ENCODE measurements at places on chromosomes 11 and 22.

DNA sequence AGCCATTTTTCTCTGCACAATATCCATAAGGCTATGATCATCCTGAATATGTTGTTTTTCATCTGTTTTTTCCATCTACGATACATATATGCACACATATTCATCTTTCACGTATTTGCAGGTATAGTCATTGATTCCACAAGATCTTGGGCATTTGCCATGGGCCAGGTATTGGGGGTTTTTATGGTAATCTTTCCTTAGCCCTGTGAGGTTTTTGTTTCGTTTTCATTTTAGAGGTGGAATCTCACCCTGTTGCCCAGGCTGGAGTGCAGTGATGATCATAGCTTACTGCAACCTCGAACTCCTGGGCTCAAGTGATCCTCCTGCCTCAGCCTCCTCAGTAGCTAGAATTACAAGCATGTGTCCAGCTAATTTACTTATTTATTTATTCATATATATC is 20.0 kb downstream of the CD6 start:
- no peak for DNase-seq

GRCh38 chr11:35836205-35836604 is 107.7 kb upstream of the LDLRAD3 start:
- no peak for DNase-seq

DNA sequence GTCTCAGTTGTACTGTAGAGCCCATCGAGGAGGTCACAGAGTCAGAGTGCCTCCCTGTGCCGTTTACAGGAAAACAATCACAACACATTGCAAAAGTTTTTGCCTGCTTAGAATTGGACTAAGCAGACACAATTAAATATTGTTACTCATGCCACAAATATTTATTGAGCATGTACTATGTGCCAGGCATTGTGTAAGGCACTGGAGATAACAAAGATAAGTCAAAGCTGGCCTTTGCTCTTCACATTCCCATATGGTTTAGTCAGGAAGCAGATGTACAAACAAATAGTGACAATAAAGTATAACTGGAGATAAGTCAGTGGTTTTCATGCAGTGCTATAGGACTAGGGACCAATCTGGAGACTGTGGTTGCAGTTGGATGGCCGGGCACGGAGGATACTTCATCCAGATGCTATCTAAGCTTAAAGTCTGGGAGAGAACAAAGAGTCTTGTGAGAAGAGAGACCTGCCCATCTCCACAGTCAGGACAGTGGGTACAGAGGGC is 550.7 kb downstream of the INSC start:
- DNase-seq, result no peak

GRCh38 chr11:133204158-133204557 is 328.1 kb downstream of the OPCML start:
- no peak for DNase-seq

- DNase-seq, result no peak
These were observed 30.5 kb upstream of the CYP2D6 start for GRCh38 chr22:42160830-42161696.

DNA sequence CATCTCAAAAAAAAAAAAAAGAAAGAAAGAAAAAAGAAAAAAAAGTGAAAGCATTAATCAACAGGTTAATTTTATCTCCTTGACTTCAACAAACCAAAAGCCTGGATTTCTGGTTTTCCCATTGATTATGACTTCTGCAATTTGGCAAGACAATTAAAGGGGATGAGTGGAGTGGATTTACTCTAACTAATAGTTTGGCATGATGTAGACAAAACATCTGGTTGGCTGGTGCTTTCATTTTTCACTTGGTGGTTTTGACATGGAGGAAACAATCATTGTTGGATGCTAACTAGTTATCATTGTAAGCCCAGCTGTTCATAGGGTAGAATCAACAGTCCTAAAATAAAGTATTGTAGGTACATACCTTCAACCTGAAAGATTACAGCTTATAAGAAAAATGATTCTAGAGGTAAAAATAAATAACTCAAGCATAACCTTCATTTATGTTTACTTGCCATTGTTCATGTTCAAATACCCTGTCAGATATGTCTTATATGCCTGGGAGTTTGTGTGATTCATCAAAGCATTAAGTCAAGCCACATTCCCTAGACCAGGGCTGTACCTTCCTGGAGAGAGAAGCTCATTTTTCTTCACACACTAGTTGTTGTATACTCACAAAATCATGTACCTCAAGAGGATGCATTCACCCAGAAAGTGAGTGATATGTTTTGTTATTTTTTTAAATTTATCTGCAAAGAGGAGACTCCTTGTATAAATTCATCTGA is 15.1 kb downstream of the FIBIN start:
- DNase-seq, result no peak

- DNase-seq, result no peak
These were observed 10.1 kb downstream of the PKNOX2 start for GRCh38 chr11:125174686-125175085.

DNA sequence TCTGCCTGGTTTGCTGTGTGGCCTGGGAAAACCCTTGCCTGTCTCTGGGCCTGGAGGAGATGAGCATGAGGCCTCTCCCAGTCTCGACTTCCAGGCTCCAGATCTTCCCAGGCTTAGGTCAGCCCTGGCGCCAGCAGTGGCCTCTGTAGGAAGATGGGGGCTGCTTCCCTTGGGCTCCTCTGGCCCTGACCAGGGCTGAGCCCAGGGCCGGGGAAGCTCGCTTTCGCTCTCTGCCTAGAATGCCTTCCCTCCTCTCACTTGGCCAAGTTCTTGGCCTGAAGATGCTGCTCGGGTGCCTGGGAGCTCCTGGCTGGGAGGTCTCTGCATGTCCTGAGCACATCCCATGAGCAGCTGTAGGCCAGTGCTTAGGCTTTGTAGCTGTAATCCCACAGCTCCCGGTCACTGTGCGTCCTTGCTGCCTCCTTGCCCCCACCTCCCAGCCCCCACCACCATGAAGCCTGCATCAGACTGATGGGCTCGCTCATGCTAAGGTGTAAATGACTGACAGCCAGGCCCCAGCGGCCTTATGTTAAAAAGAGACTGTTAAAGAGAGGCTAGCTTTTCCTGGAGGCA is 25.5 kb downstream of the SHISAL1 start:
- no peak for DNase-seq

DNA sequence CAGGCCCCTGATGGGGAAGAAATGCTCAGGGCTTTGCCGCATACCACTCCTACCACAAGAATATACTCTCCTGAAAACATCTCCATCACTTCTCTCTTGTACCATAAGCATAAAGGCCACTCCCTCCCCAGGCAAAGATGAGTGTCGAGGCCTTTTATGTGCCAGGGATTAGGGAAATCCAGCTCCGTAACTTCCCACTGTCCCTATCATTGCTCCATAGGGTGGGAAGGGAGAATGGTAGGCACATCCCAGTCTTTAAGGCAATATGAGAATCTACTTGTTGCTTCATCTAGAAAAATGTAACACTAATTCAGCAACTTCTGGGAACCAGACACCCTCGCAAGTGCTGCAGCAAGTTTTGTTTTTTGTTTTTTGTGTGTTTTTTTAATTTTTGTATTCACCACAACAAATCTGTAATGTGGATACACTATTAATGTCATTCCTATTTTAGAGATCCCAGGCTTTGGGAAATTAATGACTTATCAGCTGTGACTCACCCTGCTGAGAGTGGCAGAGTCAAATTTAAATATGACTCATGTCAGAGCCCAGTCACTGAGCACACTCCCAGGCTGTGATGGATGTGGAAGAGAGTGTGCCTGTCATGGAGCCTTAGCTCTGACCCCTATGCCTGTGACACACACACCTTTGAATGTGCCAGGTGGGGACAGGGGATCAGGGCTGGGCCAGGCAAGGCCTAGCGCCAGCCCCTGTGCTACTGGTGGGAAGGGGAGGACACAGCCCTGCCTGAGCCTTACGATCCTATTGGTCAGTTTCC is 23.4 kb downstream of the PANX1 start:
- DNase-seq, result no peak

GRCh38 chr11:130937051-130937450 is 20.8 kb upstream of the SNX19 start:
- no peak for DNase-seq

DNA sequence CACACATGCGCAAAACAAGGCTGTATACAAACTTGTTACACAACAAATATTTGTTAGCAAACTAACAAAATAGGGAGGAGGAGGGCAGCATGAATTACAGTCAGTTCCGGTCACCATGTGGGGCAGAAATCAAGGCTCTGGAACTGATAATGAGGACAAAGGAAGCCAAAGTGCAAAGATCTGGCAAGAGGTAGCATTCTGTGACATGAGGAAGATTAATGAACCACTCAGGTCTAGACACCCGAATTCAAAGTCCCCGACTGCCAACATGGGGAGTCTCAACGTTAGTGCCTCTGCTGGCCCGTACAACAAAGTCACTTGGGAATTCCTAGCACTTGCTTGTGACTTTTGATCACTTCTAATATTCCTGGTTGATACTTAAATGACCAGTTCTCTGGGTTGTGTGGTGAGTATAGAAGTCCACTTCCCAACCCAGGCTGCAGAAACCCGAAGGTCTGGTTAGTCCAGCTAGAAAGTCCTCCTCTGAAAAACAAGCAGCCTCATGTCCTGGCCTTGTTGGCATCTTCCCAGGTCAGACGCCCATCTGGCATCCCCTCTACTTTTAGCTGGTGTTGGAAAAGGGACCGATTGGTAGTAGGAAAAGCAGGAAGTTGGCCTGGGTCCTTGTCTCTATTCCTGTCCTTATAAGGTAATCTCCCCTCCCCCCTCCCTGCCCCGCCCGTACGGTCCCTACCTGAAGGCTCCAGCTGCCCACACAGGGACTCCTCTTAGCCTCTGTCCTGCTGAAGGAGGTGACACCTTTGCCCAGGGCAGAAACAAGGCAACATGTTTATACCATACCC is 1.6 kb downstream of the SUN2 start:
- DNase-seq, result no peak

DNA sequence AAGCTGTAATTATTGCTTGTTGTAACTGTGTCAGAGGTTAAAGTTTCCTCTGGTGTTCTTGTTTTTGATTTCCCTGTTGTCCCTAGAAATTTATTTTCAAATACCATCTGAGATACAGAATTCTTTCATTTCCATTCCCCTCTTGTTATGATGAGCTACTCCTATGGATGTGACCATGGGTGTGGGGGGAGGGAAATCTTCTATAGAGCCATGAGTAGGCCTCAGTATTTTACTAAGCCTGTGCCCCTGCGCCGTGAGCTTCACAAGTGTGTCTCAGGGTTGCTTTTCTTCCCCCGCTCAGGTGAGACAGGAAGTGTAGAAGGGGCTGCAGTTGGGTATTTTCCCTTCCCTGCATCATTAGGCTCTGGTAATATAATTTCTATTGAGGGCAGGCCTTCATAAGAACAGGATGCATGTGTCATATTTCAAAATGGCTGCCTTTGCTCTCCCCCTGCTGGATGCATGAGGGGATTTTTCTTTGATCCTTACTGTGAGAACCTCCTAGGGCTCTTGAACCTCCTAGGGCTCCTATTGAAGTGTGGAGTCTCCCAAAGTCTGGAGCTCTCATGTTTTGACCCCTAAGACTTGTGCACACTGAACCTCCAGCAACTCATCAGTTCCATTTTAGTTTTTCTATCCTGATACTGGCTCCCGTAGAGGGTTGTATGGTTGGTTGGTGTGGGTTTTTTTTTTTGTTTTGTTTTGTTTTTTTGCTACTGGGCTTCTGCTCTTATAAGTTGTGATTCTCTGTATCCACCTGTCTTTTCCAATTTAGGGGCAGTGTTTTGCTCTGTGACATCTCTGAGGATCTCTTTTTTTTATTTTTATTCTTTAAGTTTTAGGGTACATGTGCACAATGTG is 658.2 kb downstream of the NTM start:
- no peak for DNase-seq

- DNase-seq, result no peak
These were observed 51.7 kb upstream of the FTH1 start for GRCh38 chr11:62018981-62019664.

DNA sequence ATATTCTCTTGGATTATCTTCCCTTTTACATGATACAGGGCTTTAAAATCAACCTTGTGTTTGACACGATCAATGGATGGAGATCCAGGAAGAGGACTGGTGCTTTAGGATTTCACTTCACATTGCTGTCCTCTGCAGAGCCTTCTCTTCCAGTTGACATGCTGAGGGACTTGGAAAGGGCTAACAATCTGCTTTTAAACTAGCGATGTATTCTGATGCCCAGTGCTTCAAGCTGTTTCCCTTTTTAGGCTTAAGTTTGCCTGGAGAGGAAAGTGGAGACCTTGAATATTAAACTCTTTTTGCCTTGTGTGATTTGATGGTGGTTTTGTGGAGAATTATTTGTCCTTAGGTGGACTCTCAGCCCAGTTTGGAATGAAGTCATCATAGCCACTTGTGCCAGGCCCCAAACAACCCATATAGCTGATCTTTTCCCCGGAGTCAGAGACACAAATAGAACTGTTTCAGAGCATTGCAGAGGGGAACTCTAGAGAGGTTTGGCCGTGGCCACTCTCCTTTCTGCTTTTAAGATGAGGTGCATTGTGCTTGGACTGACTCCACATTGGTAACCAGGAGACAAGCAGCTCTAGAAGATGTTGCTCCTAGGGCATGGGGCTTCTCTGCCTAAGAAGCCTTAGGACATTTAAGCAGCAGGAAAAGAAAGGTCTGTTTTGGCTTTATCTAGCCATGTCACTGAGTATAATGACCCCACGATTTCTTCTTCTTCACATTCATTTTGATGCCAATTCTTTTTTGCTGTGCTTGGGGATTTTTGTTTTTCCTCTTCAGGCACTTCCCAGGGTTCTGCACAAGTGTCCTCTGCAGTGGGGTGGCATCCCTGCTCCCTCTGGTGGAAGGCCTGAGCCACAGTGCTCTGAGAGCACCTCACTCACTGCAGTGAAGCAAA is 152.8 kb downstream of the NCAM1 start:
- no peak for DNase-seq

- no peak for DNase-seq
These were observed 26.9 kb upstream of the OR8G1 start for GRCh38 chr11:124214027-124214426.

- DNase-seq, result no peak
These were observed 74.5 kb upstream of the ARFGAP3 start for GRCh38 chr22:42931421-42932196.

DNA sequence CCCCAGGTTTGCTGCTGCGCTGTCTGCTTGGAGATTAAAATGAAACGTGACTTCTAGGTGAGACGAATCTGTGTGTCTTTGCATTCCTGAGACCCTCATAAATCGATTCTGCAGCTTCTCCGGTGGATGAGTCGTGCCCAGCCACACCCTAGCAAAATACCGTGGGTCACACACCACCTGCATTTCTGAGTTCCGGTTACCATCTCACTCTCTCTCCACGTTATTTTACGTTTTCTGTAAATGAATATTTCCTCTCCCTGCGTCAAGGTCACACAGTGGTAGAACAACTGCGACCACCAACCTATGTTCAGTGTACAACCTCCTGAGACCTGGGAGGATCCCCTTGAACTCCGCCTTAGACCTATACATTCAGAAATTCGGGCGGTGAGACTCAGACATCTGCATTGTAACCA is 1.1 kb downstream of the YWHAH start:
- DNase-seq, result no peak

GRCh38 chr11:37704791-37705190 is 1106.8 kb upstream of the RAG2 start:
- no peak for DNase-seq

DNA sequence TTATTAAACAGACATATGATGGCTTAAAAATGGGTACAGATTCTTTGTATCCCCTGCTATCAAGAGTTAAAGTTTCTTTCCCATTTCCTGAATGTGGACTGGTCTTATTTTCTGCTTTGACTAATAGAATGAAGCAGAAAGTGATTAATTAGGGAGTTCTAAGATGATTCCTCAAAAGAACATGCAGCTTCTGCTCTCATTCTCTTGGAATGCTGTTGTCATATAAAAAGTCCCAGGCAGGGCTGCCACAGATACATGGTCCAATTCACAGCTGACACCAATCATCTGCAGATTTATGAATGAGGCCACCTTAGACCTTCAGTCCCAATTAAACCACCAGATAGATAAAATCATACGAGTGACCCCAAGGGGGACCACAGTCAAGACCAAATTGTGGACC is 844.5 kb upstream of the RAG2 start:
- DNase-seq, result no peak

Measured in activated naive CD8-positive, alpha-beta T cell treated with anti-CD3 and anti-CD28 coated beads, Interleukin-2, amount 10 ng/mL, durations not matched to agents 7 days and 5 days (primary cell).